ENCODE measurements at places on chromosomes 16 and 17.

GRCh38 chr16:88597856-88598491 is 27.8 kb downstream of the ZC3H18 start:
- no peak for DNase-seq

DNA sequence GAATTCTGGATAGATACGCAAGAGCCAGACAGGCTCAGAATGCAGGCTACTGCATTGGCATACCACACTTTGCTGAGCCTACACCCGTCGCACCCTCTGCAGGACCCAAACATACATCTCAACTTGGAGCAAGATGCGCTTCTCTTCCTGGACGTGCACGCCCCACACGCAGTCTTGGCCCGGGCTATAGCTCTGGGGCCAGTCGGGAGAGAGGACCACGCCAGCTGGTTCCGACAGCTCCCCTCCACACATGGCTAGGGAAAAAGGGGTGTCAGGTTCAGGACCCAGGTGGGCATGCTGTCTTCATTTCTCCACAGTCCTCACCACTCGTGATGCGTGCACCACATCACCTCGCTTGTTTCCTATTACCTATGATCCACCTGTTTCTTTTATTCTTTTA is 15.1 kb upstream of the CDIPT start:
- no peak for DNase-seq

DNA sequence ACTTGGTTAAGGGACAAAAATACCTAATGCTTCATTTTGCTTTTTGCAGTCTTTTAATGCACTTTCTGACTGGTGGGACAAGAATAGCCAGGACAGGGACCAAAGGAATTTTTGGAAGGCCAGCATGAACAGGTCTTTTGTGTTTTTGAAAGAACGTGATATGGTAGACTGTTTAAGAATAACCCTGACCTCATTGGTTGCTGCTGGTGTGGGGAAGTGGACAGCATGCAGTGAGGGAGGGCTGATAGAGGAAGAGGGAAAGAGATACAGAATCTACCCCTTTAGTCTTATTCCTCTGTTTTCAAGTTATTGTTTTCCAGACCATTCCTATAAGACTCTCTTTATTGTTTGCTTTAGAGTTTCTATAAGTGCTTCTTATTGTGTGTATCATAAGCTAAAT is 816.2 kb downstream of the CDH11 start:
- no peak for DNase-seq

- DNase-seq: no peak
Measured at GRCh38 chr16:67957622-67958021, 10.8 kb downstream of the SLC12A4 start.

DNA sequence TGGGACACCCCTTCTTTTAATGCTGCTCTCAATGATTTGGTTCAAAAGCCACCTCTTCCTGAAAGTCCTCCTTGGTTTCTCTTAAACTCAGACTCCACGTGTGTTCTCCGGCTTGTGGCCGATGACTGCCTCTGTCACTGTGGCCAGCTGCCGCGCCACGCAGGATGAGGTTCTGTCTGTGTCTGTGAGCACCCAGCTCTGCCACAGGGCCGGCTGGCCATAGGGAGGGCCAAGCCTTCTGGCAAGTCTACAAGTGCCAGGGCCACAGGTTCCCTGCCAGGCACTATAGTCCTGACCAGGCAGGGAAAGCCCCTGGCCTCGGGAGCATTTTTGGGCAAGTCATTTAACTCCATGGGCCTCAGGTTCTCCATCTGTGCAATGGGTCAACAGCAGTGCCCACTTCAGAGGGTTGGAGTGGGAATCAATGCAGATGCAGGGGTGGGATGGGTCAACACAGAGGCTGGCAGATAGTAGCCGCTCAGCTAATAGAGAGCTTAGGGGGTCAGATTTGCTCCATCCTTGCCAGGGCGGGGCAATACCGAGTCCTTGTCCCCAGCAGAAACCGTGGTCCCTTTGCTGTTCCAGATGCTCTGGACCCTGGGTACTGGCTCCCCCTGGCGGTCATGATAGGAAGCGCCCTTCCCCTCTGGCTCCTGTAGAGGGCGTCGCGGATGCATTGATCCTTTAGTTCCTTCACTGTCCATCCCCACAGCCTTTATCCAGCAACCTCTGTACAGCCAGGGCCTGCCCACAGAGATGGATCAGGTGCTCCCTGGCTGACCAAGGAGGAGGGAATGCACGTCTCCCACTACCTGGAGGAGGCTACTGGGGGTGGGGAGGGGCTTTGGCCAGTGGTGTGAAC is 19.3 kb upstream of the ADGRG3 start:
- DNase-seq: no peak

- no peak for DNase-seq
Measured at GRCh38 chr17:8117980-8118768, at the start of gene ALOXE3. Gene ALOXE3, minus strand, starts transcription at chr17:8118514. Its CDS starts 524 bp downstream, at chr17:8117990.

GRCh38 chr16:55575496-55575895 is 9.0 kb downstream of the CAPNS2 start:
- DNase-seq: no peak

GRCh38 chr17:52027620-52028295 is 130.8 kb downstream of the CA10 start:
- no peak for DNase-seq

DNA sequence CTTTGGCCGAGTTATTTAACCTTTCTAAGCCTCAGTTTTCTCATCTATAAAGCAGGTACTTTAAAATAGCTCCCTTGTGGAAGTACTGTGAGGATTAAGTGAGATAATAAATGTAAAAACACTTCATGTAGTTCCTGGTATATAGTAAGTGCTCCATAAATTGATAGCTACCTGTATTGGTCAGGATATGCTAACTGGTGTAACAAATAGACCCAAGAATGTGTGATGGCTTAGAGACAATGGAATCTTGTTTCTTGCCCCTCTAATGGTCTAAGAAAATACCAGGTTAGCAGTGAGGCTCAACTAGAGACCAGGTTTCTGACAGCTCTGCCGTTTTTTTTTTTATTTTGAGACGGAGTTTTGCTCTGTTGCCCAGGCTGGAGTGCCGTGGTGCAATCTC is 29.8 kb downstream of the CCR7 start:
- DNase-seq: no peak

DNA sequence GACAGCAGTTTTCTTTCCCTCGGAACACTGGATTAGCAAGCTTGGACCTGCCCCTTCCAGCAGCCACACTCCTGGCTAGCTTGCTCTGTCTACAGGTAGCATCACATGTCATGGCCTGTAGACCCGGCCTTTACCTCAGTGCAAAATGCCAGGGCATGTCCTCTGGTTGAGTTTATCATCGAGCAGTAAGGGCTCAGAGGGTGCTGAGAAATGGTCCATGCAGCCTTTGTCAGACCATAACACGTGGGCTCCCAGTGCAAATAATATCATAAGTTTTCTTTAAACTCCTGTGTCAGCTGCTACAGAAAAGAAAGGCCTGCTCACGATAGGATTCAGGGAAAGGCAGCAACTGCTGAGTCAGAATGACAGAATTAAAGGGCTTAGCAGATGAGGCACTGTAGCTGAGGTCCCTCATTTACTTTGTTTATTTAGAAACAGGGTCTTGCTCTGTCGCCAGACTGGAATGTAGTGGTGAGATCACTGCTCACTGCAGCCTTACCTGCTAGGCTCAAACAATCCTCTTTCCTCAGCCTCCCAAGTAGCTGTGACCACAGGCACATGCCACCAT is 8.0 kb upstream of the GNA13 start:
- no peak for DNase-seq

GRCh38 chr17:40515491-40516041 is 14.1 kb upstream of the TNS4 start:
- no peak for DNase-seq

DNA sequence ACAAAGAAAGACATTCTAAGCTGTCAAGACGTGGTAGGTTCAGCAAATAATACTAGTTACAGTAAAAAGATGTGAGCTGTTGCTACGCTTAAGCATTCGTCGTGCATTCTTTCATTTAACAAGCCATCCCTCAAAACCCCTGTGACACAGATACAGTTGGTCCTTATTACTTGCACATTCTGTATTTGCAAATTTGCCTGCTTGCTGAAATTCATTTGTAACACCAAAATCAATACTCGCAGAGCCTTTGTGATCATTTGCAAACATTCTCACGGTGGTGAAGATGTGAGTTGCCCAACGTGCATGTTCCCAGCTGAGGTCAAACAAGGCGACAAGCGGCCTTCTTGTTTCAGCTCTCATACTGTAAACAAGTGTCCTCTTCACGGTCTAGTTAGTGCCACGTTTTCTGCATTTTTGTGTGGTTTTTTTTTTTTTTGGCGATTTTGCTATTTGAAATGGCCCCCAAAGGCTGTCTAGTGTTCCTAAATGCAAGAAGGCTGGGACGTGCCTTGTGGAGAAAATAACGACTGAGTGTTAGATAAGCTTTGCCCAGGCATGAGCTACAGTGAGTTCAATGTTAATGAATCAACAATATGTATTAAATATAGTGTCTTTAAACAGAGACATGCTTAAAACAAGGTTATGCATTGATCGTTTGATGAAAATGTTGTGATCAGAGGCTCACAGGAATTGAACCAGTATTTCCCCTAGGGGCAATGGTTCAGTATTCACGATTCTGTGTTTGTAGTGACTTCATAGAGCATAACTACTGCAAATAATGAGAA is 84.1 kb downstream of the RAB11FIP4 start:
- no peak for DNase-seq

DNA sequence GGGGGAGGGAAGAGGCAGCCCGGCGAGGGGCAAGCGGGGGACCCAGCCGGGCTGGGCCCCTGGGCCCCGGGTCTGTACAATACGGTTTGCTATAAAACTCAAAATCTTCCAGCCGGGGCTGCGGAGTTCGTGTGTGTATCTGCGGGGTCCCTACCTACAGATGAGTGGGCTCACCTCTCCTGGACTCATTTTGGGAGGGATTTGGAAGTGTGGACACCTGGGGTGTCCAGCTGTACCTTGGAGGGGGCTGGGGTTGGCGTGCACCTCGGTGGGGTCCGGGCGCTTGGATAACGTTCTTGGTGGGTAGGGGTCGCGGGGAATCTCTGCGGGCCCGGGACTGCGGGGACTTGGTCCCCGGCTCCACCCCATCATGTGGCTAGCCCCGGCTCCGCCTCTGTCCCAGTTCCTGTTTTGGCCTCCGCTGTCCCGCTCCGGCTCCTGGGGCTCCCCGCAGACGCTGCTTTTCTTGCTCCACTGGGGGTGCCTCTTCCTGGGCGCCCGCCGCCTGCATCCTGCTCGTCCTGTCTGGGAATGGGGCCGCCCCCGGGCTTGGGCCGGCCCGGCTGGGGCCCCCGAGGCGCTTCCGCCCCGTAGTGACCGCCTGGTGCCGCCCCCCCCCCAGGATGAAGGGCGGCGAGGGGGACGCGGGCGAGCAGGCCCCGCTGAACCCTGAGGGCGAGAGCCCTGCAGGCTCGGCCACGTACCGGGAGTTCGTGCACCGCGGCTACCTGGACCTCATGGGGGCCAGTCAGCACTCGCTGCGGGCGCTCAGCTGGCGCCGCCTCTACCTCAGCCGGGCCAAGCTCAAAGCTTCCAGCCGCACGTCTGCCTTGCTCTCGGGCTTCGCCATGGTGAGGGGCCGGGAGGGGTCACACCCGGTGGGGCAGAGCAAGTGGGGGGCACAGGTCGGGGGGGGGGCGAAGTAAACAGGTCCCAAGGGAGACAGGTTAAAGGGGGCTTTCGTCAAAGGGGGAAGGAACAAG is at the start of gene ORAI3:
Gene ORAI3 (plus strand): TSS at position 402 of the 983 bp plus-strand sequence. CDS start 222 bp downstream, at position 624.
- DNase-seq: no peak

DNA sequence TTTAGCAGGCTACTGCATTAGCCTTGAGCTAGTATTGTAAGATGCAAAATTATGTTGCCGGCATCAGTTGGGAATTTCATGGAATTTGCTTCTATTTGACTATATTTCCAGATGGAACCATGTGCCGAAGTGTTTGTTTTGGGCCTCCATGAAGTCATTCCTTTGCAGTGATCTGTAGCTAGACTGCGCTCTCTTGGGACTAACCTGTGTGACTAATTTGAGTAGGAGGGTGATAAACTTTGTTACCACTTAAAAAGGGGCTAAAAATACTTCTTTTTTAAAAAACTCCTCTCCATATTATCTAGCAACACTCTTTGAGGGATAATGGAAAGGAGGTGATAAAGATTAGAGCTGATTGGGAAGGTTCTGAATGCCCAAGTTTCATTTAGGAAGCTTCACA is 166.8 kb upstream of the TBX2 start:
- no peak for DNase-seq

DNA sequence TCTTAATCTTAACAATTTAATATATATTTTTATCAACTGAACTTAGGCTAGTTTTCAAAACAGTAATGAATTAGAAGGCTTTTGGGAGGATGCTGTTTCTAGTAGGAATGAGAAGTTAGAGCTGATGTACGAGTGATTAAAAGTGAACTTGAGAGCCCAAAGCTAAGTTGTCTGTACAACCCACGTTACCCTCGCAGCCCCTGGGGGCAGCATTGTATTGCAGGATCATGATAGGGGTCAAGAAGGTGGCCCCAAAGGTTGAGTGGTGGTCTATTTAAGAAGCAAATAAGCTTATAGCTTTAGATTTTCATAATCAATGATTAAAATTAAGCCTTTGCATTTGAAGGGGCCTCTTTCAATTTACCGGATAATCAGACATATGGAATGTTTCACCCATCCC is 33.7 kb upstream of the ALDH3A2 start:
- no peak for DNase-seq

- DNase-seq: no peak
Measured at GRCh38 chr17:20208717-20209116, 199.6 kb downstream of the SPECC1 start.

GRCh38 chr17:1367351-1367745 is 32.7 kb downstream of the YWHAE start:
- DNase-seq: no peak

DNA sequence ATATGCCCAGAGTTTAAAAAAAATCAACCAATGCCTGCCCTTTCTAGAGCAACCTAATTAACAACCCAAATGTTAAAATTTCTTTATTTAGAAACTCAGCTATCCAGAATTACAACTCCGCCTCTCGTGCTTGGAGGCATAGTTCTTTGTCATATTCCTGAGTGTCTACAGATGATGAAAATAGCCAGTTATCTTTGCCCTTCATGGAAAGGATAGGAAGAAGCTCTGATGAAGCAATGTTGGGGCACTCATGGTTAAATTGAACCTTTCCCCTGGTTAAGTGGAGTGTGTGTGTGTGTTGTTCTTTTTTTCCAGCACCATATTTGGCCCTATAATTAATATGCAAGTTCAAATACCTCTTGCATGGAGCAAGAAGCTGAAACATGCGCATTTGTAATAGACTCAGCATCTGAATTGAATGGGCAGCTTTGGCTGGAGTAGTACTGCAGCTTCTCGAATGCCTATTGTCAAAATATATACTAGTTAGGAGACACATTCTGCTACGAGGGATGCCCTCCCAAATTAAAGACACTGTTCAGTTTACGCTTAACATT is 506.2 kb downstream of the WWOX start:
- no peak for DNase-seq

DNA sequence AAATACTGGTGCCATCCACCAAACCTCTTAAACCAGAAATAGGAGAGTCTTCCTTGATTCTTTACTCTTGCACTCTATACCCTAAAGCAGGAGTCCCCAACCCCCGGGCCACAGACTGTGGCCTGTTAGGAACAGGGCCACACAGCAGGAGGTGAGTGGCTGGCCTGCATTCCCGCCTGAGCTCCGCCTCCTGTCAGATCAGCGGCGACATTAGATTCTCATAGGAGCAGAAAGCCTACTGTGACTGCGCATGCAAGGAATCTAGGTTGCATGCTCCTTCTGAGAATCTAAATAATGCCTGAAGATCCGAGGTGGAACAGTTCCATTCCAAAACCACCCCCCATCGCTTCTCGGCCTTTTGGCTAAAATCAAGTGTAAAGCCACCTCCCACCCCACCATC is 30.3 kb upstream of the SRCIN1 start:
- no peak for DNase-seq

GRCh38 chr16:30567160-30567990 is 4.1 kb downstream of the ZNF688 start:
- no peak for DNase-seq

GRCh38 chr17:58525239-58525638 is 10.8 kb upstream of the MTMR4 start:
- peak; percentile 63 for DNase-seq
